ENCODE measurements at places on chromosomes 2 and 18. TPM values are rescaled to one million over a fixed set of nuclear protein-coding genes. Genes with fewer than 3 reads are reported as not detected.

GRCh38 chr2:162244541-162245031 lies 1.3 kb upstream of the FAP start:
- H3K4me3 ChIP-seq, result no peak overlapping the region
- no peaks in the 10 kb centered on the region for H3K36me3 ChIP-seq
- no peaks in the 10 kb centered on the region for H3K27me3 ChIP-seq
- H3K4me1 ChIP-seq, result no peaks in the 10 kb centered on the region
- no peak for DNase-seq

Gene MARCO
- total RNA-seq, result not detected

DNA sequence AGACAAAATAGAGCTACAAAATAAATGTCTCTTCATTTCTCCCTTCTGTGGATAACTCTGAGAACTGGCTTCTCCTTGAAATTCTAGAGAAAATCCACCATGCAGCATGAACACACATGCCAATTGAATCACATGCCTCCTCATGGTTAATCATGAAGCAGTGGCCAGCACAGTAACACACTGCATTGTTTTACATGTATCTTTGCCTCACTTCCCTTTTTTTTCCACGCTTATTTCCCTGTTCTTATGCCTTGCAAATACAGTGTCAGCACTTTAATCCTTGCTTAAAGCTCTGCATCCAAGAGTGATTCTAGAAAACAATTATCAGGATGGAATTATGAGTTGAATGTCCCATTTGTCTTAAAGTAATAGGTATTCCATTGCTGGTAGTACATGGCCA lies 50.3 kb upstream of the ZBTB7C start:
- H3K4me1 ChIP-seq, result no peaks in the 10 kb centered on the region
- DNase-seq, result no peak
- no peaks in the 10 kb centered on the region for H3K36me3 ChIP-seq
- no peak overlapping the region for H3K4me3 ChIP-seq
- no peaks in the 10 kb centered on the region for H3K27me3 ChIP-seq
- H3K27ac ChIP-seq, result no peak overlapping the region

DNA sequence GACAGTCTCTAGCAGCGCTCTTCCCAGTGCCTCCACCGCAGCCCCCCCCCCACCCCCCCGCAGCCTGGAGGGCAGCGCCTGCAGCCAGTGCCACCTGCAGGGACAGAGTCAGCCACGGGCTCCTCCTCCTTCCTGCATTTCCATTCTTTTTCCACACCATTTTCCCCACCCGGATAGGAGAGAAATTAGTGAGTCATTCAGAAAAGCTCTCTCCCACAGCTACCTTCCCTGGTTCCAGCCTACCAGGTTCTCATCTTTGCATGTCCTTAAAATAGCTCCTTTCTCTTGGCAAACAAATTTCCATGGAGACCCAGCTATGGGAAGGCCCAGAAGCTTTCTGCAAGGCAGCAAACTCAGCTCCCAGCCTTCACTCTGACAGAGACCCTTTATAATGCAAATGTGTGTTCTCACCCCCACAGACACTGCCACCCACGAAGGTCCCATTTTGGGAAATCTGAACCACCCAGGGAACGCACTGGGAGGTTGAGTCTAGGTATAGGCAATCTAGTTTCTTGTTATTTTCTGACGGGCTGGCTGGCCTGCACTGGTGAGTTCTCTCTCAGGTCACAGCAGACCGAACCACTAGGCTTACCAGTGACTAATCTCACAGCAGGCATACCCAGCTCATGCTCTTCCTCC lies 41.8 kb upstream of the ATG16L1 start:
- no peaks in the 10 kb centered on the region for H3K36me3 ChIP-seq
- no peak overlapping the region for H3K4me3 ChIP-seq
- H3K27ac ChIP-seq, result 0 out of 2 replicates have a peak overlapping the region, but pooled peaks have one; percentile 7
- no peaks in the 10 kb centered on the region for H3K27me3 ChIP-seq

DNA sequence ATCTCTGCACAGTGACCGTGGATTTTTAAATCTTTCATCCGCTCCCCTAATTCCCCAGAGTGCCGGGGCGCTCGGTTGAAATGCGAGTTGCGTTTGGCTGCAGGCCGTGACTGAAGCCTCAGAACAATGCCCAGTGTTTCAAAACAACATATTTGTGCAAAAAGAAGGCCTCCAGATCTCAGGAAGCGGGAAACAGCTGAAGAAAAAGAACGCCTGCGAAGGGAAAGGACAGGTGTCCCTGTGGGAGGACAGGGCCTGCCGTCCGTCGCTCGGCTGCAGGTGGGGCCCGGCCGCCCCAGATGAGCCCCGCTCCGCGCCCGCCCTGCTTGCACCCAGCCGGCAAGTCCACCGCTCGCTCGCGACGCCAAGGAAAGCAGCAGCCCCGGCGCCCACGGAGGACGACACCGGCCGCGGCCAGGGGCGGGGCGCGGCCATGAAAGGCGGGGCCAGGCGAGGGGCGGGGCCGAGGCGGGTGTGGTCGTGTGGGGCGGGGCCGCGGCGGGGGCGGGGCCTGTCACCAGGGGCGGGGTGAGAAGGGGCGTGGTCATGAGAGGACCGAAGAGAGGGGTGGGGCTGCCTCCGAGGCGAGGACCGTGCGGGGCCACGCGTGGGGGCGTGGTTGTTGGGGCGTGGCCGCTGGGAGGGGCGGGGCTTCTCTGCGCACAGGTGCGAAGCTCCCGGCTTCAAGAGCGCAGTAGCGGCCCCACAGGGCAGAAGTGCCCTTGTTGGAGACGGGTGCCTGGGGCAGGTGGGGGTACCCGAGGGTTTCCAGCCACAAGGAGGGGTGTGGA lies 17.6 kb upstream of the BOK start:
- no peaks in the 10 kb centered on the region for H3K36me3 ChIP-seq
- peak overlapping the region; percentile 50 for H3K4me3 ChIP-seq
- DNase-seq, result peak; percentile 99
- peaks cover 18% of the 10 kb centered on the region for H3K27me3 ChIP-seq
- H3K4me1 ChIP-seq, result peaks cover 3% of the 10 kb centered on the region

- H3K36me3 ChIP-seq, result no peaks in the 10 kb centered on the region
- DNase-seq, result no peak
- no peak overlapping the region for H3K4me3 ChIP-seq
- H3K27me3 ChIP-seq, result no peaks in the 10 kb centered on the region
- no peak overlapping the region for H3K27ac ChIP-seq
- H3K4me1 ChIP-seq, result no peaks in the 10 kb centered on the region
These were observed 376.1 kb downstream of the IRS1 start for GRCh38 chr2:226423498-226423960.

Gene IL36G
- not detected for total RNA-seq

Gene LYPD6B
- 2.2 TPM for total RNA-seq

- no peak overlapping the region for H3K27ac ChIP-seq
- H3K27me3 ChIP-seq, result no peaks in the 10 kb centered on the region
- H3K36me3 ChIP-seq, result no peaks in the 10 kb centered on the region
- H3K4me1 ChIP-seq, result no peaks in the 10 kb centered on the region
These were observed 18.2 kb upstream of the GPR55 start for GRCh38 chr2:230942920-230943896.

Gene CXCR4
- total RNA-seq, result 1.3 TPM

Gene CCDC74A
- 14.9 TPM for total RNA-seq

Data from H1 (cell line).